Activated T-cell treated with anti-CD3 and anti-CD28 coated beads for 24 hours (primary cell): ENCODE measurements at places on chromosomes 4 and X.

GRCh38 chr4:55303760-55304165 is 42.3 kb upstream of the SRD5A3 start:
- no peak for DNase-seq

DNA sequence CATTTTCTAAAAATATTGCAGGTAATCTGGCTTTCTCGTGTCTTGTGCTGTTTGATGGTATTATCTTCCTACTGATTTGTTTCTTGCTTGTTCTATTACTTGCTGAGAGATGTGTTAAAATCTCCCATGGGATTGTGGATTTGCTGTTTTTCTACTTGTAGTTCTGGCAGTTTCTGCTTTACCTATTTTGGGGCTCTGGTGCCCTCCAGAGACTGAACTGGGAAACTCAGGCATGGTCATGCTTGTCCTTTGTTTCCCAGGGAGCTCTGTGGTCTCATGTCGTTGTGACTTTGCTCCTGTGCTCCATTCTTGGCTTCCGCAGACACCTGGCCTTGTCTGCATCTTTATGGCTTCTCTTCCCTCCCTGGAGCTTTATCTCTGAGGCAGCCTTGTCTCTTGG is 39.5 kb downstream of the NSD2 start:
- no peak for DNase-seq

- DNase-seq: no peak
Measured at GRCh38 chr4:153683763-153684181, 308 bp upstream of the TLR2 start.

GRCh38 chr4:187209921-187210613 is 486.4 kb upstream of the FAT1 start:
- no peak for DNase-seq

GRCh38 chr4:114280645-114281044 is 301.2 kb upstream of the ARSJ start:
- DNase-seq: no peak

GRCh38 chr4:174260099-174260498 is 23.4 kb downstream of the FBXO8 start:
- no peak for DNase-seq

DNA sequence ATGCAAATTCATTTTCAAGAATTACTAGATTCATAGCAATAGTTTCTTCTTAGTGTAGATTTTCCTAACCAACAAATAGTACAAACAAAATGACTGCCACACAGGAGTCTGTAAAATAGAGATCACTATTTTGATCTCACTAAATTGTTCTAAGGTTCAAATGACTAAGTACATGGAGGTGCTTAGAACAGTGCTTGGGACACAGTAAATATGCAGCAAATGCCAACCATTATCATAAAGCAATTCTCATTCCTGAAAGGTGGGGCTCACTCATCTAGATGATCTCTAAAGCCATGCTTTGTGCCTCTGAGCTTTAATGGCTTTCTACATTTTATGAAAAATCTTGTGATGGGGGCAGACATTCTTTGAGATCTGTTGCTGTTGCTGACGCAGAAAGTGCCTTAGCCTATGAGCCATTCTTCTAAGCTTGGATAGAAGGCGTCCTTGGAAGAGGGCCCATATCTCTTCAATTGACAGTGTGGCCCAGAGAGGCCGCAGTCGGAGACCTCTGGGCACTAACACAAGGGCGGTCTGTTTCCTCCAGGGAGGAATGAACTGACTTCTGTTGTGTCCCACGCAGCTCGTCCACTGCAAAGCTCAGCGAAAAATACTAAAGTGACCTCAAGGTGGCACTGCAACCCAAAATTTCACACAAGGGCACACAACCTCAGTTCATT is 23.5 kb downstream of the TLR10 start:
- peak; percentile 61 for DNase-seq

GRCh38 chrX:153569475-153569874 is 29.5 kb downstream of the CCNQ start:
- DNase-seq: no peak

- no peak for DNase-seq
Measured at GRCh38 chr4:169099771-169100180, 89.7 kb upstream of the CBR4 start.

DNA sequence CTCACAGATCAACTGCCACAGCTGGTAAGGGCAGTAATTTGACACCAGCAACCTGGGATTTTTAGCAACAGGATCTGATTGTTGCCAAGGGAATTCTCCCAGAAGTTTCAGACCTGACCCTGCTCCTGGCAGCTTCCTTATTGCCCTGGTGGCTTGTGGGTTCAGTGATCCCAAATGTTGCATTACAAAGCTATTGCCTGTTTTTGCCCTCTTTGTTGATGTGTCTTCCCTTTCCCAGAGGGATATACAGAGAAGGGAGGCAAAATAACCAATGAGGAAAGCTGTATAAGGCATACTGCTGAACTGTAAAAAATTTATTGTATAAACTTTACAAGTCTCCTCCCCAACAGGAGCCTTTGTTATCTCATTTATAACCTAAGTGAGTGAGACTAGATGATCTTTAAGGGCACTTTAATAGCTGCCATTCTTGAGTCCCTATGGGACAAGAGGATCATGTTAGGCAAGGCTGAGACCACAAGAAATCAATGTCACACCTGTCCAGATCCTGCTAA is 22.2 kb downstream of the VSIG4 start:
- no peak for DNase-seq

DNA sequence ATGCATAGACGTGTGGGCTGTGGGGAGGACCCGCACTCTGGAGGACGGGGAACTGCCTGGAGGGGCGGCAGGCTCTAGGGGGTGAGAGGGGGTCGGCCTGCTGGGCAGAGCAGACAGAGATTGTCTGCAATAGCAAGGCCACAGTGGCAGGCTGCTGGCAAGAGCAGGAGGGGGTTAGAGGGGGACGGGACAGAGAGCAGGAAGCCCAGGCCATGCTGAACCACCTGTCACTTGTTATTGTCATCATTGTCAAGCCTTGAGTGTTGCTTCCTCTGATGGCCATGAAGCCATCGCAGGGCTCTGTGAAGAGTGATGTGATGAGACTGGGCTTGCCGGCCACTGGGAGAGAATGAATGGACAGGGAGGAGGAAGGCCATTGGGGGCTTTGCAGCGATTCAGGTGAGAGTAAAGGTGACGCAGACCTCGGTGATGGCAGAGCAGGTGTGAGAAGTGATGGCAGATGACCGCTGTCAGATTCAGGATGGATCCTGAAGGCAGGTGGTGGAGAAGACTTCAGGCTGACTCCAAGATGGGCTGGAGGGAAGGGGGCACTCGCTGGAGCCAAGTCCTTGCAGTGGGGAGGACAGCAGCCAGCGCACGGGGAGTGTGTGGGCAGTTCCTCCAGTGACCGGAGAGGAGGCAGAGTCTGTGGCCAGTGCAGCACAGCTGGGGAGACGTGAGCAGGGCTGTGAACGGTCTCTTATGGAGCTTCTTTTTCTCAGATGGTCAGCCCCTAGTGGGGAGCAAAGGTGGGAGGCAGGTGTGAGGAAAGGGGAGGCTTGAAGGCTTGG is 43.6 kb downstream of the HTT-AS start:
- no peak for DNase-seq
